ENCODE measurements at places on chromosomes 2 and 18.

GRCh38 chr2:119630121-119630520, 48.9 kb upstream of the TMEM177 start:
- no peak for DNase-seq

GRCh38 chr2:239814861-239815601, 210.1 kb downstream of the NDUFA10 start:
- DNase-seq = no peak

DNA sequence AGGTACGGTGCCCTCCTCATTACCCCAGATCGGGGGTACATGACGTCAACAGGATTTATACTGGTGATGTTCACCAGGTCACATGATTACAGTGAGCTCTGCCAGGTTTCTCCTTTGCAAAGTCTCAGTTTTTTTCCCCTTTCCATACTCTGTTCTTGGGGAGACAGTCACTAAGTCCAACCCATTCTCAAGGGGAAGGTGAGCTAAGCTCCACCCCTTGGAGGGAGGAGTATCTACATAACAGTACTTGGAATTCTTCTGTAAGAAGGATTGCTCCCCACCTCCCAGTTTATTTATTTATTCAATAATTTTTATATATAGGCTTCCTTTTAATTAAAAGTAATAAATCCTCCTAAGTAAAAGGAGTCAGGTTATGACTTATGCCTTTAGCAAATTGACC, 34.1 kb upstream of the SOS1 start:
- DNase-seq = no peak

DNA sequence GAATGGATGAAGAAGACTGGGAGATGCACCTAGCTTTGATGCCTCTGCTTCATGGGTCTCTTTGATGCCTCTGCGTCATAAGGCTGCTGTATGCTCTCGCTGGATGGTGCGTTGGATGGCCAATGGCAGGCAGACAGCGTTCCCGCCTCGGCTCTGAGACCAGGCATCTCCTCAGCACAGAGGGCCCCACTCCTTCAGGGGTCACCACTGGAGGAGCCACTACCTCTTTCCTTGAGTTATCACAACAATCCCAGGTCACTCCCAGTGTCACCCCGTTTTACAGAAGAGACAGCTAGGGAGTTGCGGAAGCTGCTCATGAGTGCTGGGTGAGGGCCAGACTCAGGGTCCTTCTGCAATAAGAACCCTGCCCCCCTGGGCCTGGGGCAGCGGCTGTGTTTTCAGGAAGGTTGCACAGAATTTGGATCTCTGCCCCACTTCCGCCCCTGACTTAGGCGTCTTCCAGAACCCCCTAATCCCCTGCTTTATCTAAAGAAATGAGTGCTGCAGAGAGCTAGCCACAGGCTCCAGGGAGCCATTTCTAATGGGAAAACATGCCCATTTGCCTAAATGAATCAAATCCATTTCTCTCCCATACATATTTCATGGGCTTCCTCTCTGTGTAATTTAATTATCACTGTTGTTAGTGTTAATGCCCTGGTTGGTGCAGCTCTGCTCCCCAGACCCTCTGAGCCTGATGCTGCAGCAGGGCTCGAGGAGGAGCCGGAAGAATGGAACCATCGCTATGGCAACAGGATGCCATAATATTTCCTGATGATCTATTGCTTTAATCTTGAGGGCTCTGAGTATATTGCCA, 131.8 kb upstream of the HS6ST1 start:
- DNase-seq = no peak

- DNase-seq = no peak
Measured at GRCh38 chr2:78568782-78569373, 456.6 kb upstream of the REG3G start.

DNA sequence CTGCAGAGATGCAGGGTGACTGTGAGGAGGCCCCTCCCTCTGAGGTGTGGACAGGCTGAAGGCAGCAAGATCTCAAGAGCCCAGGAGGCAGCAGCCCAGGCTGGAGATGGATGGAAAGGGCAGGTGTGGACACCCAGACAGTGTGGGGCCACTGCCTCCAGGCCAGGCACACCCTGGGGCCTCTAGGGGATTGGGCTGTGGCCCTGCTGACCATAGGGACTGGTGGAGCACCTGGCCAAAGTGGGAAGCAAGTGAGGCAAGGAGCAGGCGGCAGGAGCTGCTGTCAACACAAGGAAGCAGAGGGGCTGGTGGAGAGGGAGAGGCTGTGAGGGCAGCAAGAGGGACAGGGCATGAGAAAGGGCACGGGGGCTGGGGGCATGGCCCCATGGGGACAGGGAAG, 10.8 kb downstream of the SNED1 start:
- DNase-seq = no peak

DNA sequence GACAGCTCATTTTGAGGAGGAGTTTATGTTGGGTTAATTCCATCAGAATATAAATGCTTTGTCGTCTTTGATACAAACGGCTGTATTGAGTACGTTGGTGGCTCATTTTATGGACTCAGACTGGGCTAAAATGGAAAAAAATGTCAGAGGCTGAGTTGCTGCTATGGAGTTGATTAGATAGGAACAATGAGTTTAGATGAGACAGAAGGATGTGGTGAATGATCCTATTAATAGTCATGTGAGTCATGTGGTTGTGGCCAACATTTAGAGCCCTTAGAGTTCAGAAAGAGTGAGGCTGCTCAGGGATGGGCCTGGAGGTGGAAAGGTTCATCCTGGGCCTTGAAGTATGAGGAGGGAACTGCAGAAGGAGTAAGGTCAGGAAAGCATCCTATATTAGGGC, 434.2 kb downstream of the MEIS1 start:
- no peak for DNase-seq

GRCh38 chr2:165617741-165618481, 148.4 kb downstream of the CSRNP3 start:
- DNase-seq = no peak

DNA sequence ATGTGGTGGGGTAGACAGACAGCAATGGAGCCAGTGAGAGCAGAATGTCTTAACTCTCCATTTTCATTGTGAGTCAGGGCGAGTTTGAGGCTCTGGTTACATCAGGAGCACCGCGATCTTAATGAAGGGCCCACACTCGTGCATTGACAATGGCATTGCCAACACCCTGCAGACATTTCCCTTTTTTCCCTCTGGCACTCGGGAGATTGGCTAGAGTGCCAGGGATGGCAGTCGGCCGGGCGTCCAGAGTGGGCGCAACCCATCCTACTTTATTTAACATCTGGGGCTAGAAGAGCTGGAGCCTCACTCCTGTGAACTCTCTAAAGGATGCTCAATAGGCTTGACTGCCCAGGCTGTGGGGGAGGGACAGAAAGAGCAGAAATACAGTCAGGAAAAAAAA, 9.7 kb downstream of the PROKR1 start:
- no peak for DNase-seq

- DNase-seq = no peak
Measured at GRCh38 chr2:100194951-100195350, 52.6 kb upstream of the AFF3 start.

DNA sequence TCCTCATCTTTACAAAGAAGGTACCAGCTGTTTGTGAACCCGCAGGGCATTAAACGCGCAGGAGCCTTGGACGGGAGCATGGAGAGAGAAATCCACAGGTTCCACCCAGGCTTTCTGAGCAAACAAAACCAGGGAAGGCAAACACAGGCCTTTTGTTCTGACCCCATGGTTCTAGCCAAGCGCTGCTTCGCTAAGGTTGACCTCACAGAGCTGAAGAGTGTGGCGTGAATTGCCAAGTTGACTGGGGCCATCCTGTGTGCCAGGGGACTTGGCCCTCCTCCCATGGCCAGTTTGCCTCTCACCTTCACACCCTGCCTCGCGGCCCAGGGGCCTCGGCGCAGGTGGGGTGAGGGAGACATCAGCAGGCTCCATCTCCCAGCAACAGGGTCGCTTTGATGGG, 74.1 kb downstream of the VAPA start:
- DNase-seq = peak; percentile 50

GRCh38 chr2:179664972-179665812, 196.2 kb downstream of the ZNF385B start:
- peak; percentile 66 for DNase-seq

DNA sequence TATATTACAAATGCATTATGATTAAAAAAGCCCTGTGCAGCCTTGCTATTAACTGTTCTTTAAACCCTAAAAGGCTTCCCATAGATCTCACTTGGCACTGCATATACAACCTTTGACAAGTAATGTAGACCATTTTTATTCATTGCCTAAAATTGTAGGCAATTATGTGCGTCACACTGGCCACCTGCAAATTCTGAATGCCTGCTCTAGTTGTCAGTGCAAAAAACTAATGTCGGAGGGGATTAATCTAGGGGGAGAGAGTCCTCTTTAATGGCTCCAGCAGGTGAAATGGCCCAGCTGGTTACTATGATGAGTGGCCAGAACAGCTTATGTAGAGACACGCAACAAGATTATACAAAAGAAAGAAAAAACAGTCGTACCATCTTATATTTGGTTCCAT, 123.2 kb downstream of the OLA1 start:
- peak; percentile 82 for DNase-seq

Measured in NCI-H774 (cell line).